RPMI7951 (cell line): ENCODE measurements at places on chromosomes 4 and X.

DNA sequence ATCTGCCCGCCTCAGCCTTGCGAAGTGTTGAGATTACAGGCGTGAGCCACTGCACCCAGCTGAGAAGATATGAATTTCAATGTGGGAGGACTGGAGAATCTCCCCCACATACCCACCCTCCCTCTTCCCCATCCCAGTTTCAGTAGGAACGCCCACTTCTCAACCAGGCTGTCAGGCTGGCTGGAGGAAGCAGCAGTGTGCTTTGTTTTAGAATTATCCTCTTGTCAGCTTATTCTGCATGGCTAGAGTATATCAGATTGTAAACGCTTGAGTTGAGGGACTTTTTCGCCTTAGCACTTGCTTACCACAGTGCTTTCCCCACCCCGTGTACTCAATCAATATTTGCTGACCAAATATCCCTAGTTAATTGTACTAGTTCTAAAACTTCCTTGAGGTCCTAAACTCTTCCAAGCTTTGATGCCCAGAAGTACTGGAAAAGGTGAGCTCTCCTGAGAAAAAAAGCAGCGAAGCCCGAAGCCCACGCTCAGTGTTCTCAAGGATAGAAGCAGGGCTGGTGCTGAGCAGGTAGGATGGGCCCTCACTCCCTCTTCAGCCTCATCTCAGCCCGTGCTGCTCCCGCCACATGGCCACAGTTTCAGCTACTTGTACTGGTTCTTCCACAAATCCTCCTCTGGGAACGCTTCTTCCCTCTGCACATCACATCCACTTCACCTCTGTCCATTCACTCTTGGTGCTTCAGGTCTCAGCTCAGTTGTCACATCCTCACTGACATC is 7.3 kb upstream of the ARHGAP10 start:
- DNase-seq, result no peak

GRCh38 chr4:75180217-75180616 is 247.3 kb downstream of the PARM1 start:
- no peak for DNase-seq

- no peak for DNase-seq
These were observed 15.5 kb downstream of the UNC5C start for GRCh38 chr4:95533254-95533653.

DNA sequence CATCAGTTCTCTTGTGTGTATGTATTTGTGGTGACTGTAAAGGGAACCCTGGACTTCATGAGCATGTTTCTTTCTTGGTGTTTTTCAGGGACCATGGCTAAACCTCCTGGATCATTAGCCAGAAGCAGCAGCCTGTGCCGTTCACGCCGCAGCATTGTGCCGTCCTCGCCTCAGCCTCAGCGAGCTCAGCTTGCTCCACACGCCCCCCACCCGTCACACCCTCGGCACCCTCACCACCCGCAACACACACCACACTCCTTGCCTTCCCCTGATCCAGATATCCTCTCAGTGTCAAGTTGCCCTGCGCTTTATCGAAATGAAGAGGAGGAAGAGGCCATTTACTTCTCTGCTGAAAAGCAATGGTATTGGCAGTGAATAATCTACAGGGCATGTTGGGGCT is 157.0 kb downstream of the STIM2 start:
- no peak for DNase-seq

DNA sequence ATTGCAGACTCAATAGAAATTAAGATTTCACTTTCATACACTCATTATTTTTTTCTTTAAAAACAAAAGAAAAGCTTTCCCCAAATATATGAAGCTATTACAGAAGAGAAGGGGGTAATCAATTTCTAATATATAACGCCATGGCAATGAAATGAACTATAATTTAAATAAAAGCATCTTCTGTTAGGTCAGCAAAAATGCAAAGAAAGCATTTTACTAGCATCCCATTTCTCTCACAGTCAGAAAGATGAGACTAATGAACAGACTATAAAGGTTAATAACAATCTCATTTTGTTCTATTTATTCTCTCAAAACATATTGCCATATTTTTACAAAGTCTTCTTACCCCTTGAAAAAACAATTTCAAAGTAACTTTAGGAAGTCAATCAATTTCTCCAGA is 89.0 kb downstream of the TRIML1 start:
- no peak for DNase-seq

DNA sequence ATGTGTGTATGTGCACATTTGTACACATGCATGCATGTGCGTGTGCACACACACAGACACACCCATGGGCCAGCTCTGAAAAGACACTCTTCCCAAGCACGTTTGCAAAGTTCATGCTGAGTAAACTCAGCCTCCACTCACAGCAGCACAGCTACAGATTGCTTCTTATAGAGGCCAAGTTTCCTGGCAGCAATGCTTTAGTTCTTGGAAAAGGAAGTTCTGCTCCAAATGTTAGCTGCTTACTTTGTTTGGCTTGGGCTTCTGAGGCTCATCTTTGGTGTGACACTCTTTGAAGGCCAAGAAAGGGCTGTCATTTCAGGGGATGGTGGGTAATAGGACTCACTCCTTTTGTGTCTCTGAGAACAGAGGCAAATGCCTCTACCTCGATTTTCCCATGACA is 6.6 kb downstream of the PLP1 start:
- no peak for DNase-seq

DNA sequence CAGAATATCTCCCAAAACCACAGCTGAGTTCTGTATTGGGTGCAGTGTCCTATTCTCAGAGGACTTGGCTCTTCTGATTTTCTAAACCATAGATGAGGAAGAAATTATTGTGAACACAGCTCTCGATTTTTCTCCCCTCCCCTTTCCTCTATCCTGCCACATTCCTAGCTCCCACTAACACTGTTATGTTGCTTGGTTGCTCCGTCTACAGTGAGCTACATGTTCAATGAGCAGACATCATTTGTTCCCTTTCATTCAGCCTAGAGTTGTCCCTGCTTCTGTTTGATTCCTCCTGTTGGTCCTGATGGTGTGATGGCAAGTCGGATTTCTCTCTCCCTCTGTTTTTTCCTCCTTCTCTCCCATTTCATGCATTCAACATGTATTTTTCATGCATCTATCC is 65.9 kb downstream of the DIPK2B start:
- DNase-seq, result no peak

DNA sequence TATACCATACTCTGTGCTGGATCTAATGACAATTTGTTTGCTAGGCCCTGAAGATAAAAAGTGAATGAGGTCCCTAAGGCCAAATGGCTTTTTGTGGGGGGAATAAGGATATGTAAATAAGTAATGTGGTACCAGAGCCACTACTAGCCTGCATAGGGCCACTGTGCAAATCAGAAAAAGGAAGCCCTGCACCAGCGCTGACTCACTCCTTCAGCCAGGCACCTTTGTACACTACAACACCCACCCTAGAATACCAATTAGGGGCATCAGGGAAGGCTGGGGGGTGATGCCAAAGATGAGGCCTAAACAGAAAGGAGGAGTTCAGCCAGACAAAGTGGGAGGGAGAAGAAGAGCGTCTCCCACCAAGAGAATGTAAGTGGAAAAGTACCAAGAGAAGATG is 122.2 kb downstream of the CAMK2D start:
- no peak for DNase-seq

- DNase-seq, result no peak
These were observed 627.4 kb upstream of the NDST4 start for GRCh38 chr4:115740806-115741205.

GRCh38 chr4:65437102-65437501 is 233.2 kb downstream of the EPHA5 start:
- DNase-seq, result no peak

DNA sequence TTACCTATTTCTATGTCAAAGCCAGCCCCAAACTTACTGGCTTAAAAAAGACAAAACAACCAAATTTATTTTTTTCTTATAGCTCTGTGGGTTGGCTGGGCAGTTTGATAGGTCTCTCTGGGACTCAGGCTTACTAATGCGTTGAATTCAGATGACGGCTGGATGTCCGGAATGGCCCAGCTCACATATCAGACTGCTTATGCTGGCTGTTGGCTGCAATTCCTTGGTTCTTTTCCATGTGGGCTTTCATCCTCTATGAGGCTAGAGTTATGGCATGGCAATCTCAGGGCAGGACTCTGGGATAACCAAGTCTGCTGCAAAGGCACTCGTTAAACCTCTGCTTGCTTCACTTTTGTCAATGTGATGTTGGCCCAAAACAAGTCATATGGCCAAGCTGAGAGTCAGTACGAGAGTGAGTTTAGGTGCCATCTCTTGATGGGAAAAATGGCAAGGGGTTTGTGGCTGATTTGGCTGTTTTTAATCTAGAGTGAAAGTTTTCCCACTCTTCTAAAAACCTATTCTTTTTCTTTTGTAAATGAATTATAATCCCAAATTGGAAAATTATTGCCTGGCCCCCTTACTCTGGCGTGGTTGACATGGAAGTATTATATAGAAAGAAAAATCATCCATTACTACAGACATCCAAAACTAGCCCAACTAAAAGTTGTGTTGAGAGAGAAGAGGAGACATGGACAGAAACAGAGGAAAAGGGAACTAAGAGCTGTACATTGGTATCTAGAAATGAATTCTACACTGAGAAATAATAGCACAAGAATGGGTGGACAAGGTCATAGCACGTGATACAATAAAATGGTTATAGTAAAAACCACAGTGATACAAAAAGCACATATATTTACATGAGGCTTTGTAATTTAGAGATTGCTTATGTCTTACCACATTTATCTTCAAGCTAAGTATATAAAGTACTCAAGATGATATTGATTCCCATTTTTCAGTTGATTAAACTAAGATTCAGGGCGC is 6.6 kb downstream of the PRIMPOL start:
- DNase-seq, result no peak

DNA sequence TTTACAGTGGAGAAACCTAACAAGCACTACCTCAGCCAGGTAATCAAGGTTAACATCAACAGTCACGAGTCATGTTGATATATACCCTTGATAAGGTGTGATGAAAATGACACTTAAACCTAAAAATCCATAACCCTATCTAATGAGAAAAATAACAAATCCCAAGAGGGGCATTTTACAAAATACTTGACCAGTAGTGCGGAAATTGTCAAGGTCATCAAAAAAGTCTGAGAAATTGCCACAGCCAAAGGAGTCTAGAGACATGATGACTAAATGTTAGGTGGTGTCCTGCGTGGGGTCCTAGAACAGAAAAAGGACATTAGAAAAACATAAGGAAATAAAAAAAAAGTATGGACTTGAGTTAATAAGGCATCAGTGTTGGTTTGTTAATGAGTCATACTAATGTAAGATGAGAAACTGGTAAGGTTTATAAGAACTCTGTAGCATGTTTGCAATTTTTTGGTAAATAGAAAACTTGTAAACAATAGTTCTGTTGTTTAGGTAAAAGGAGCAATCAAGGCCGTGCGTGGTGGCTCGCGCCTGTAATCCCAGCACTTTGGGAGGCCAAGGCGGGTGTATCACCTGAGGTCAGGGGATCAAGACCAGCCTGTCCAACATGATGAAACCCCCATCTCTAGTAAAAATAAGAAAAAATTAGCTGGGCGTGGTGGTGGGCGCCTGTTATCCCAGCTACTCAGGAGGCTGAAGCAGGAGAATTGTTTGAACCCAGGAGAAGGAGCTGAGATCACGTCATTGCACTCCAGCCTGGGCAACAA is 2.9 kb downstream of the RPL36A start:
- no peak for DNase-seq

- no peak for DNase-seq
These were observed 255.5 kb downstream of the CHIC1 start for GRCh38 chrX:73818200-73819116.

DNA sequence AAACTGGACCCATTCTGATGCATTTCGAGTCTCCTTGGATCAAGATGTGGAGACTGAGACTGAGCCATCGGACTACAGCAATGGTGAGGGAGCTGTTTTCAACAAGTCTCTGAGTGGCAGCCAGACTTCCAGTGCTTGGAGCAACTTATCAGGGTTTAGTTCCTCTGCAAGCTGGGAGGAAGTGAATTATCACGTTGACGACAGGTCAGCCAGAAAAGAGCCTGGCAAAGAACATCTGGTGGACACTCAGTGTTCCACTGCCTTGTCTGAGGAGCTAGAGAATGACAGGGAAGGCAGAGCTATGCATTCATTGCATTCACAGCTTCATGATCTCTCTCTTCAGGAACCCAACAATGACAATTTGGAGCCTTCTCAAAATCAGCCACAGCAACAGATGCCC is 84.8 kb downstream of the NEUROG2 start:
- DNase-seq, result no peak

DNA sequence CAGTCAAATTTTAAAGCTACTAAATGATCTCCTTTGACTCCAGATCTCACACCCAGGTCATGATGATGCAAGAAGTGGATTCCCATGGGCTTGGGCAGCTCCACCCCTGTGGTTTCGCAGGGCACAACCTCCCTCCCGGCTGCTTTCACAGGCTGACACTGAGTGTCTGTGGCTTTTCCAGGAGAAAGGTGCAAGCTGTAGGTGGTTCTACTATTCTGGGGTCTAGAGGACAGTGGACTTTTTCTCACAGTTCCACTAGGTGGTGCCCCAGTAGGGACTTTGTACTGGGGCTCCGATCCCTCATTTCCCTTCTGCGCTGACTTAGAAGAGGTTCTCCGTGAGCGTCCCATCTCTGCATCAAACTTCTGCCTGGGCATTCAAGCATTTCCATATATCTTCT is 845.2 kb downstream of the PCDH18 start:
- peak; percentile 2 for DNase-seq

GRCh38 chr4:3202836-3203820 is 45.8 kb upstream of the MSANTD1 start:
- no peak for DNase-seq

DNA sequence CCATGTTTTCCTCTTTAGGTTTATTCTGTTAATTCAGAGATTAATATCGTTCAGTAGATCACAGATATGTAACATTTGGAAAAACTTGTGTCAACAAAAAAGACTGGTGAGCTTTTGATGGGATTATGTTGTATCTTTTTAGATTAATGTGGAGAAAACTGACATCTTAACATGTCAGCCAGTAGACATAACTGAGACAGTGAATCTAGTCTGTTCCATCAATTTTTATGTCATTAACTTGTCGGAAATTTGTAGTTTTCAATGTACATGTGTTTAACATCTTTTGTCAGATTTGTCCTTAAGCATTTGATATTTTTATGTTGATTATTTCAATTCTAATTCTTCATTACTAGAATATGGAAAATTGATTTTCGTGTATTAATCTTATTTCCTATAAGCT is 42.0 kb downstream of the APELA start:
- DNase-seq, result no peak

GRCh38 chr4:120977435-120977997 is 55.0 kb upstream of the PRDM5 start:
- peak; percentile 40 for DNase-seq

- peak; percentile 5 for DNase-seq
These were observed 9.1 kb downstream of the NSG1 start for GRCh38 chr4:4395849-4396627.
